ENCODE measurements at places on chromosomes 7 and 10. TPM values are rescaled to one million over a fixed set of nuclear protein-coding genes. Genes with fewer than 3 reads are reported as not detected.

The NUPR2 gene
- not detected for total RNA-seq

The SLC16A12 gene
- not detected for total RNA-seq

The UTF1 gene
- not detected for total RNA-seq

The KCNIP2 gene
- 1.1 TPM for total RNA-seq

All from articular chondrocyte of knee joint (primary cell).